ENCODE measurements at places on chromosomes 11 and 22.

GRCh38 chr11:109527496-109527895 lies 105.5 kb downstream of the C11orf87 start:
- no peak for DNase-seq

GRCh38 chr22:38125751-38126201 lies 15.3 kb upstream of the BAIAP2L2 start:
- no peak for DNase-seq

GRCh38 chr11:95241681-95242081 lies 10.7 kb upstream of the SESN3 start:
- no peak for DNase-seq

DNA sequence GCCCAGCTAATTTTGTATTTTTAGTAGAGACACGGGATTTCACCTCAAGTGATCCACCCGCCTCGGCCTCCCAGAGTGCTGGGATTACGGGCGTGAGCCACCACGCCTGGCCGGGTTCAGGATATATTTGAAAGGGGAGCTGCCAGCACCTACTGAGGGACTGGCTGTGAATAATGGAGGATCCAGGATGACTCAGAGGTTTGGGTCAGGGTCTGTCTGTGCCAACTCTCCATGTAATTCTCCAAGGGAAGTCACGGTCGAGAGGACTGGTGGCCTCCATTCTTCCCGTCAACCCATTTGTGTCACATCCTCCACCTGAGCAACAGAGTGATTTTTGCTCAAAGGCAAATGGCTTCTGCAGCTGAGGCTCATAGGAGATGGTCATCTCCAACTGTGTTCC lies 3.6 kb upstream of the ARRB1 start:
- DNase-seq, result no peak

DNA sequence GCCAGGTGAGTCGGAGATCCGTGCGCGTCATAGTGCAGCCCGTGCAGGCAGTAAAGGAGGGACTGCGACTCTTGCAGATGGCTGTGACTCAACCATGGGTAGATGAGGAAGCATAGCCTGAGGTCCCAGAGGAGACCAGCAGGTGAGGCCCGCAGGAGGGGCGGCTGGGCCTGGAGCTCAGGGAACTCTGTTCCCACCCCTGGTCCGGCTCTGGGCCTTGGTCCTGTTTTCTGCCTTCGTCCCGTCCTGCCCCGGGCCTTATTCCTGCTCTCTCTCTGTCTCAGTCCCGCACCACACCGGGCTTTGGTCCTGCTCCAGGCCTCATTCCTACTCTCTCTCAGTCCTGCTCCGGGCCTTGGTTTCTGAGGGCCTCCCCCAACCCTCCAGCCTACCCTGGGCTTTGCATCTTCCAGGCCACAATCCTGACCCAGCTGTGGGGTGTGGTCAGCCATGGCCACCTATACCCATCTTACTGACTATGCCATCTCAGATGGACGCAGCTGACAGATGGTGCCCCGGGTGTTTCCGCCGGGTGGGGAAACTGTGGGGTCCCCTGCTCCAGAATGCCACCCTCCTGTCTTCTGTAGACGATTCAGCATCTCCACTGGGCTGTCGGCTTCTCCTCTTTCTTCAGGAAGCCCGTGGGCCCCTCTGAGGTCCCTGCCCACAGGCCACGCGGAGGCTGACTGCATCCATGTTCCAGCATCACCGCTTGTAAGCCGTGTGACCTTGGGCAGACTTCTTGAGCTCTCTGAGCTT lies 1134.1 kb downstream of the BRD1 start:
- DNase-seq, result no peak

GRCh38 chr11:1435820-1436467 lies 46.2 kb downstream of the BRSK2 start:
- no peak for DNase-seq

DNA sequence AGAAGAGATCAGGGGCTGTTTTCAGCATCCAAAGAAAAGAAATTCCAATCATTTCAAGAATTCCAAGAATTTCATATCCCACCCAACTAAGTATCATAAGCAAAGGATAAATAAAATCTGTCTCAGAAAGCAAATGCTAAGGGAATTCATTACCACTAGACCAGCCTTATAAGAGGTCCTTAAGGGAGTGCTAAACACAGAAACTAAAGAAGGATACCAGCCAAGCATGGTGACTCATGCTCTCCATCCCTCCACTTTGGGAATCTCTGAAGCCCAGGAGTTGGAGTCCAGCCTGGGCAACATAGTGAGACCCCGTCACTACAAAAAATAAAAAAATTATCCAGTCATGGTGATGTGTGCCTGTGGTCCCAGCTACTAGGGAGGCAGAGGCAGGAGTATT lies 17.8 kb downstream of the FADD start:
- DNase-seq, result no peak

DNA sequence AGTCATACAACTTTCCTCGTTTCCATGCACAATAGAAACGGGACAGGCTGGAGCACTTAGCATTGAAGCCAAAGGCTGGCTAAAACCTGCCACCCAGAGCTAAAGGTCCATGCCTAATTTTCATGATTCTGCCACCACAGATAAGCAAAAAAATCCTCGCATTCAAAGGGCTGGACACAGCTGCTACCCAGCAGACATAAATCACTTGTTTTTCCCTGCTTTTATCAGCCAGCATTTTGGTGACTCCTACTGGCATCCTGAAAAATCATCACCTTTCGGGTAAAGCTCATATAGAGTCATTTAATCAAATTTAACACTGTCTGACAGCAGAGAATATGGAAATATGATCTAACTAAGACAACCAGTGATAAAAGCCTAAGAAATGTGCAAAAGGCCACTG lies 37.9 kb downstream of the ALG9 start:
- DNase-seq, result no peak
